ENCODE measurements at places on chromosomes 6 and 20.

DNA sequence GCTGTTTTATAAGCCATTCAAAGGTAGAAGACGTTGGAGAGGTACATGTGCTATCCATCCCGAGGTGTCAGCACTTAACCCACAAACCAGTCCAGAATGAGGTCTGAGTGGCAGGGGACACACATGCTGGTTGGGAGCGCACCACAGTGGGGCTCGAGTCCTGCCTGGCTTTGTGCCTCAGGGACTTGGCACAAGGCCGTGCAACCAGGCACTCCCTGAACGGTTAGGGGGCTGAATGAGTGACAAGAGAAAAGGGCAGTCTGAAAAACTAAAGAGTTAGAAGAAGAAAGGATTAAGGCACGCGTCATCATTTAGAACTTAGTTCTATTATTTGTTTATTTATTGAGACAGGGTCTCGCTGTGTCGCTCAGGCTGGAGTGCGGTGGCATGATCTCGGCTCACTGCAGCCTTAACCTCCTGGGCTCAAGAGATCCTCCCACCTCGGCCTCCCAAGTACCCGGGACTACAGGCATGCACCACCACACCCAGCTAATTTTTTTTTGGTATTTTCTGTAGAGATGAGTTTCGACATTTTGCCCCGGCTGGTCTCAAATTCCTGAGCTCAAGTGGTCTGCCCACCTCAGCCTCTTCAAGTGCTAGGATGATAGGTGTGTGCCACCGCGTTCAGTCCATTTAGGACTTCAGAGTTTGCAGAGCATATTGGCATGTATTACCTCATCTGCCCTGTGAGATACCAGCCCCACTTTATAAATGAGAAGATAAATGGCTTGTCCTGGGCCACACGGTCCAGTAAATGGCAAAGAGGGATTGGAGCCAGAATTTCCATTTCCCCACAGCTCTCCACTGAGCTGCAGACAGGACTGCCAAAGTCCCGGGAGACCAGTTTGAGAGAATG is 47.4 kb upstream of the IRF4 start:
- no peak for DNase-seq

- no peak for DNase-seq
Observed at GRCh38 chr6:36865835-36866234, 8.8 kb downstream of the PPIL1 start.

- DNase-seq = no peak
Observed at GRCh38 chr6:136150961-136151360, 99.2 kb downstream of the MTFR2 start.

- no peak for DNase-seq
Observed at GRCh38 chr6:112991912-112992311, 644.8 kb downstream of the RFPL4B start.

- DNase-seq = no peak
Observed at GRCh38 chr20:63617092-63617875, 9.6 kb downstream of the GMEB2 start.

All from progenitor cell of endocrine pancreas (in vitro differentiated cells).